ENCODE measurements at places on chromosomes 2 and 18.
A peak's percentile ranks its signal among the peaks of the same experiment; 100 is the strongest.

DNA sequence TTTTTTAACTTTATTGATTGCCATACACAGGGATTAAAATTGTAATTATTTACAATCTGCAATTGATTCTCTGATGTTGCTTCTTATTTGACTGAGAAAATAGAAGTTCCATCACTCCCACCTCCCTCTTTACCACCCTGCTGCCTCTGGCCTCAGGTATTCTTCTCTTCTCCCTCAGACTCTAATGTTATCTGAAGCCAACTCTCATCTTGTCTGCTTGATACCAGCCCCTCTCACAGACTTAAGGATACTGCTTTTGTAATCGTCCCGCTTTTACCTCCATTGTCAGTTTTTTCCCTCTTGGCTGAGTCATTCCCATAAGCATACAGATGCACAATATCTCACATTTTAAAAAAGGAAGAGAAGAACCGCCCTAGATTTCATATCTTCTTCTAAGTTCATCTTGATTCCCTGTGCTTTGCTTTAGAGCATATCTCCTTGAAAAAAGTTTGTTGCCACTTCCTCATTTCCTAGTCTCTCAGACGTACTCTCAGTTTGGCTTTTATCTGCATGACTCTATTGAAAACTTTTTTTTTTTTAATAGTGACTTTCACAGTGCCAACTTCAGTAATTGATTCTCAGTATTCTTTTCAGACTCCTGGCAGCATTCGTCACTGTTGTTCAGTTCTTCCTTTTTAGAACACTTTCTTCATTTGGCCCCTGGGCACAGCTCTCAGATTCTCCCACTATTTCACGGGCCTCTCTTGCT is 31.1 kb downstream of the SPAG16 start:
- no peak for DNase-seq

GRCh38 chr2:173654161-173654895 is 299.7 kb downstream of the CDCA7 start:
- no peak for DNase-seq

GRCh38 chr2:15746703-15747550 is 155.3 kb downstream of the DDX1 start:
- DNase-seq = no peak

DNA sequence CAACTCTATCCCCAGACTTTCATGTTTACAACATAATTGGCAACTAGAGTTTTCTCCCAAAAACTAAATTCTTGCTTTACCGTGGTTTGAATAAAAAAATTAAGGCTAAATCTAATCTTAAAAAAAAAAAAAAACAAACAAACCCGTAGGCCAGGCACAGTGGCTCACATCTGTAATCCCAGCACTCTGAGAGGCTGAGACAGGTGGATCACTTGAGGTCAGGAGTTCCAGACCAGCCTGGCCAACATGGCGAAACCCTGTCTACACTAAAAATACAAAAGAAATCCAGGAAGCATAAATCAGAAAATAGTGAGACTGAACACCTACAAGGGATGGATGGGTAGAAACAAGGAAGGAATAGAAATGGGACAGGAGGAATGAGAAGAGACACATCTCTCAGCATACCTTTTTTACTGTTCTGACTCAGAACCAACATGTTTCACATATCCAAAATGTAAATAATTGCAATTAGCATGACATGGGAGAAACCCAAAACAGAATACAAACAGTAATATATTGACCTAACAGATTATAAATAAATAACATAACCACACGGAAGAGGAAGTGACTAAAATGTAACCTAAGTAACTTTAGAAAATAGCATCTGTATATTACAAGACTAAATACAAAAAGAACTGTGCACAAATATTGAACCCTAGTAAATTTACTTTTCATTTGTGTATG is 17.5 kb downstream of the MGAT4A start:
- no peak for DNase-seq

GRCh38 chr18:79438898-79439627 is 43.3 kb downstream of the NFATC1 start:
- peak; percentile 46 for DNase-seq

DNA sequence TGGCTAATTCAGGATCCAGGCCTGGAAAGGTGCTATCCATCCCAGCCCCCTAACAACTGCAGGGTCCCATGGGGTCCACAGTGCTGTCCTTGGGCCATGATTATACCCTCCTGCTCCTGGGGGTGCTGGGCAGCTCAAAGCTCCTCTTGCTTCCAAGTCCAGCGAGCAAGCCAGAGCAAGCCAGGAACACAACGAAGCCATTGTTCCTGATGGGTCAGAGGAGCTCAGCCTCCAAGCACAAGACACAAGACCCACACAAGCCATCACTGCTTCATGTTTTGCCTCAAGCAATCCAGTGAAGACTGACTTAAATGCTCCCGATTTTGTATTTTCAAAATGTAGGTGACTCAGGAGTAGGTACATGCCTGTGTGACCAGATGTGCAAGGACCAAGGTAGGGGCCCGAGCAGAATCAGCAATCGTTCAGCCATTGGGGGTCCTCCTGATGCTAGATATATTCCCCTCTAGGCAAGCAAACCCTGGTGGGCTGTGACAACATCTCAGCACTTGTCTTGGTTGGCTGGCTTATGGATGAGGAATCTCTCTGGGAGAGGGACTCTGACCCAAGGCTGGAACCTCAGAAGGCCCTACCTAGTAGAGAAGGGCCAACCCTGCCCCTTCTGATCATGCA is 90.8 kb downstream of the EPAS1 start:
- DNase-seq = no peak

DNA sequence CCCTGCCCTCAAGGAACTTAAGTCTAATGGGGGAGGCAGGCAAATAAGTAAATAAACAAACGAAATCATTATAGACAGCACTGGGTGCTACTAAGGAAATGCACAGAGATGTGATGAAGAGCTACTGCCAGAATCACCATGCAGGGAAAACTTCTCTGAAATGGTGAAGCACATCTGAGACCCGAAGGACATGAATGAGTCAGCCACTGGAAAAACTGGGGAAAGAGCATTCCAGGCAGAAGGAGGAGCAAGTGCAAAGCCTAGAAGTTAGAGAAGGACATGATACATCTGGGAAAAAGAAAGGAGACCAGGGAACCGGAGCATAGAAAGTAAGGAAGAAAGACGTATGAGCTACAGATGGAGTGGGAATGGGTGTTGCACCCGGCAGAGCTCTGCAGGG is 56.8 kb downstream of the TGFA start:
- no peak for DNase-seq

DNA sequence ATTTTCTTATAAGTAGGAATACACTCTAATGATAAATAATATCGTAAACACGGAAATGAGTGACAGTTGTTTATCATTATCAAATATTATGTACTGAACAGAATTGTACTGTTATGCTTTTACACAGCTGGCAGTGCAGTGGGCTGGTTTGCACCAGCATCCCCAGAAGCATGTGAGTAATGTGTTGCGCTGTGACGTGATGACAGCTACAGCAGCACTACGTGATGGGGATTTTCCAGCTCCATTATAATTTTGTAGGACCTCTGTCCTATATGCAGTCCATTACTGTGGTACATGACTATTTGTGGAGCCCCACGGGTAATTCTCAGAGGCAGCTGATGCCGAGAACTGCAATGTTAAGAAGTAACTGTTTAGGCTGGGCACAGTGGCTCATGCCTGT is 77.3 kb upstream of the ATG16L1 start:
- no peak for DNase-seq

DNA sequence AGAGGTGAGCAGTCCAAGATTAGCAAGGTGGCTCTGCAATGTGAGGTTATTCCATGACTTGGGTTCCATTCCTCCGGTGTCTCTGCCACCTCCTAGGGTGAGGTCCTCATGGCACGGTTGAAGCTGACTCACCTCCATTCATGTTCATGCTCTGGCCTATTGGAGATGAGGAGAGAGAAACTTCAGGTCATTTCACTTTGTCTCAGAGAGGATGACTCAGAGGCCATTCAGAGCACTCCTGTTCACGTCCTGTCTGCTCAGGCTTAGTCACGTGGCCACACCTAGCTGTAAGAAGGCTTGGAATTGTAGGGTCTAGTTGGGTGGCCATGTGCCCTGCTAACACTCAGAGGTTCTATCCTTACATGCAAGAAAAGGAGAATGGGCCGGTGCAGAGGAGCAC is 67.5 kb upstream of the MBOAT2 start:
- DNase-seq = no peak

GRCh38 chr18:12291161-12291560 is 16.9 kb upstream of the TUBB6 start:
- no peak for DNase-seq

DNA sequence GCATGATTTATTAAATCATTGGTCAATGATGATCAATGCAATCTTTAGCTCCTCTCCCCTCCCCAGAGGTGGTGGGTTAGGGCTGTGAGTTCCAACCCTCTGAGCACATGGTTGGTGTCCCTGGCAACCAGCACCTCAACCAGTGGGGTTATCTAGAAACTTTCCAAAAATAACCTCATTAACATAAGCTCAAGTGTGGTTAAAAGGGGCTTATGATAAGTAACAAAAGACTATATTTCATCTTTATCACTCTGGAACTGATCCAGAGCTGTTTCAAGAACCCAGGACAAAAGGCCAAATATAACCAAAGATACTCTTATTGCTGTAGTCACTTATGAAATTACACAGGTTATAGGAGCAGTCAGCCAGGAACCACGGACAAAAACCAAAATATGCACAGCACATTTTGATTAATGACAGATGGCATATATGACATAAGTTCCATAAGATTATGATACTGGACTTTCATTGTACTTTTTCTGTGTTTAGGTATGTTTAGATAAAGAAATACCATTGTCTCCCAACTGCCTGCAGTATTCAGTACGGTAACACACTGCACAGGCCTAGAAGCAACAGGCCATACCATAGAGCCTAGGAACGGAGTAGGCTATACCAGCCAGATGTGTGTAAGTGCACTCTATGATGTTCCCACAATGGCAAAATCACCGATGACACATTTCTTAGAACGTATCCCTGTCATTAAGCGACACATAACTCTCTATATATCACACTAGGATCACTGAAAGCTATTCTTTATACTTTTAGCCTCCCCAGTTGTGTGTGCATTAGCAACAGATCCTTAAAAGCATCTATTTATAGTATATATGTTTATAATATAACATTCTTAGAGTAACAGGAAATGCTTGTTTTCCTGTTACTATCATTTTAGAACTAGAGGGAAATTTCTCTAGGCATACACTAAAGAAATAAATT is 31.9 kb downstream of the KIDINS220 start:
- DNase-seq = no peak

GRCh38 chr2:75525434-75526310 is 35.1 kb downstream of the EVA1A start:
- no peak for DNase-seq

DNA sequence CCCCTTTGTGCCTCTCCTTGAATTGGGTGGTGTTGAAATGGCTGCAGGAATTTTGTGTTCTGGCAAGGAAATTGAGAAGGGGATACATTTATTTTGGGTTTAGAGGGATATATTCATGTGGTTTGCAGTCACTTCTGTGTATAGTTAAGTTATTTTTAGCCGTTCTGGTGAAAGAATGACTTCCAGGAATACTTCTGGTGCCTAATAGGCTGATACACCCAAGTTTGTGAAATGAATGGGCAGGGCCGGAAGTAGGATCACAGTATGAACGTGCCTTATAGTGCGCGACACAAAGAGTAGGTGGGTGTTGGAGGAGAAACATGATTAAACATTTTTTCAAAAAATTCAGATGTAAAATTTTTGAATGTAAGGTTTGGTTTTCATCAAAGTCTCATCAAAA is 168.6 kb upstream of the ATP5MC3 start:
- no peak for DNase-seq

GRCh38 chr2:76749858-76750257 is 772.3 kb downstream of the LRRTM4 start:
- no peak for DNase-seq

DNA sequence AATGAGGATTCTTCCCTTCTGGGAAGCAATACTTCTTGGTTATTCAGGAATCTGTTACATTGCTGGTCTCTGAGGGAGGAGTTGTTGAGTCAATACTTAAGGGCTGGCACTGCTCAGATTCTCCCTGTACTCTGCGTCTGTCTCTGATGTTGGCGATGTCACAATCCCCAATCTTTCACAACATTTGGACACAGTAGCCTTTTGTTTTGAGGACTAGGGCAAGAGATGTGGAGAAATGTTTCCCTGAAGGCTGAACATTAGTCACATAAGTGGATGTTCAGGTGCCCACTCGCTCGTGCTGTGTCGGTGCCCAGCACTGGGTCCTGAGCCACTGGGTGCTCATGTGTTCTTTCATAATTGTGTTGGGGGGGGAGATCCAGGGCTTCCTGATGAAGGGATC is 55.0 kb downstream of the MAPK4 start:
- no peak for DNase-seq

DNA sequence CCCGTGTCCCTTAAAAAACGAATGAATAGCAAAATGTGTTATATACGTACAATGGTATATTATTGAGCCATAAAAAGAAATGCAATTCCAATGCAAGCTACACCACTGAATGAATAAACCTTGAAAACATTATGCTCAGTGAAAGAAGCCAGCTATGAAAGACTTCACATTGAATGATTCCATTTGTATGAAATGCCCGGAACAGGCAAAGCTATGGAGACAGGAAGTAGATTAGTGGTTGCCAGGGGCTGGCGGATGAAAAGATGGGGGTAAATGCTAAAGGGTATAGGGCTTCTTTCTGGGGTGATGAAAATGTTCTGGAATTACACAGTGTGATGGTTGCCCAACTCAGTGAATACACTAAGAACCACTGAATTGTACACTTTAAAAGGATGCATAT is 113.3 kb downstream of the NOL10 start:
- DNase-seq = no peak

DNA sequence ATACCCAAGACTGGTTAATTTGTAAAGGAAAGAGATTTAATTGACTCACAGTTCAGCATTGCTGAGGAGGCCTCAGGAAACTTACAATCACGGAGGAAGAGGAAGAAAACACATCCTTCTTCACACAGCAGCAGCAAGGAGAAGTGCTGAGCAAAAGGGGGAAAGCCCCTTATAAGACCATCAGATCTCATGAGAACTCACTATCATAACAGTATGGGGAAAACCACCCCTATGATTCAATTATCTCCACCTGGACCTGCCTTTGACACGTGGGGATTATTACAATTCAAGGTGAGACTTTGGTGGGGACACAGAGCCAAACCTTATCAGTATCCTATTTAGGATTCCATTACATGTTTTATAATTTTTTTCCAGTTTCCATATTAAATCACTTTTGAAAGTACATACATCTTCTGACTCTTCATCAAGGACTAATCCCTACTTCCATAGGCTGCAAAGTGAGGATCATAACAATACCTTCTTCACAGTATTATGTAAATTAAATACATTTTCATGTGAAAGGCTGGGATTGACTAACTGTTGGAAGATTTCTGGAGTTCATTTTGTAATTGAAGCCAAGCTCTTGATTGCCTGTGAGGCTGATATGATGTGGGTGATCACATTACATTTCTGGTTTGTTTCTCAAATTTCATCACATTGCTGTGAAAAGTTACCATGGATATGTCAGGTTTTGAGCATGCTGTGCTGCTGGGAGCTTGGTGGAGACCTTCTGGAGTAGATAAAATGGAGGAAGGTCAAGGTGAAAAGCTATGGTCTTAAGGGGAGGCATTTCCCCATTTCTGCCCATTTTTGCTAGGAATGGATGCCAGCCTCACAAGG is 31.7 kb upstream of the CERS6 start:
- no peak for DNase-seq

- no peak for DNase-seq
These were observed 211.6 kb upstream of the MMADHC start for GRCh38 chr2:149799013-149799705.

- no peak for DNase-seq
These were observed 114.4 kb downstream of the SMAD7 start for GRCh38 chr18:48836231-48836805.

GRCh38 chr2:18297534-18298058 is 262.9 kb downstream of the RDH14 start:
- DNase-seq = no peak
